ENCODE measurements at places on chromosomes 4 and X. TPM values are rescaled to one million over a fixed set of nuclear protein-coding genes. Genes with fewer than 3 reads are reported as not detected.

TEX13C gene
- not detected for total RNA-seq

KLB gene
- total RNA-seq, result not detected

RASGEF1B gene
- total RNA-seq, result 1.5 TPM

TLR2 gene
- total RNA-seq, result 0.12 TPM

FAT4 gene
- total RNA-seq, result 10.5 TPM

ETDA gene
- not detected for total RNA-seq

DGKK gene
- total RNA-seq, result not detected

GRID2 gene
- not detected for total RNA-seq

SPP1 gene
- total RNA-seq, result 0.15 TPM

IGFBP7 gene
- 1,374 TPM for total RNA-seq

SSX4B gene
- not detected for total RNA-seq

ARL9 gene
- total RNA-seq, result 0.12 TPM

ATP2B3 gene
- total RNA-seq, result under 0.01 TPM

SNCA gene
- 0.23 TPM for total RNA-seq

HGFAC gene
- total RNA-seq, result not detected

CXCL3 gene
- total RNA-seq, result 0.68 TPM

TLR10 gene
- not detected for total RNA-seq

DCHS2 gene
- total RNA-seq, result not detected

FAM241A gene
- total RNA-seq, result 0.47 TPM

PRKG2 gene
- total RNA-seq, result 0.15 TPM

EPHA5 gene
- total RNA-seq, result 15.1 TPM

S100G gene
- not detected for total RNA-seq

TBC1D25 gene
- total RNA-seq, result 6.2 TPM

ETFDH gene
- total RNA-seq, result 19.3 TPM

NCAPG gene
- 1.5 TPM for total RNA-seq

AR gene
- 2.7 TPM for total RNA-seq

NAA11 gene
- not detected for total RNA-seq
